ENCODE measurements at places on chromosomes 2 and 18.
A peak's percentile ranks its signal among the peaks of the same experiment; 100 is the strongest.

- no peaks in the 10 kb centered on the region for H3K4me1 ChIP-seq
- H3K36me3 ChIP-seq: no peaks in the 10 kb centered on the region
- no peak overlapping the region for H3K27ac ChIP-seq
- DNase-seq: no peak
- H3K27me3 ChIP-seq: no peaks in the 10 kb centered on the region
These were observed 76.0 kb upstream of the DSG1 start for GRCh38 chr18:31241900-31242409.

GRCh38 chr2:192286093-192286701 lies 91.5 kb upstream of the TMEFF2 start:
- H3K4me1 ChIP-seq: no peaks in the 10 kb centered on the region
- H3K27me3 ChIP-seq: no peaks in the 10 kb centered on the region
- H3K27ac ChIP-seq: no peak overlapping the region
- H3K36me3 ChIP-seq: no peaks in the 10 kb centered on the region
- H3K4me3 ChIP-seq: no peak overlapping the region

DNA sequence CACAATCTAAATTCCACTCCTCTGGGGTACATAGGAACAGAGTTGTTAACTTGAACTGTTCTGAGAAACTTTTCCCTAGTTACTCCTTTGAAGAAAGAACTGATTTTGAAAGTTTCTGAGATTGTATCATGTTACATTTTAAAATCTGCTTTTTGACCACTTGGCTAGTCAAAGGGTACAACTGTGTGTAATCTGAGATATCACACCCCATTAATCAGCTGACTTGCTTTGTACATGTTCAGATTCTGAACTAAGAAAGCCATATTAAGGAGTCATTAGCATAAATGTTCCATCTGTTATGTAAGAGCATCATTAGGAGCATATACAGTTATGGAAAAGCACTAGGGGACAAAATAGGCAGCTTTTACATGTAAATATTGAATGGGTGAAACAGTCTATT lies 3.8 kb upstream of the WDR35 start:
- DNase-seq: no peak
- no peak overlapping the region for H3K27ac ChIP-seq
- peaks cover 14% of the 10 kb centered on the region for H3K4me1 ChIP-seq
- H3K4me3 ChIP-seq: no peak overlapping the region
- no peaks in the 10 kb centered on the region for H3K36me3 ChIP-seq
- H3K27me3 ChIP-seq: peaks cover 11% of the 10 kb centered on the region

DNA sequence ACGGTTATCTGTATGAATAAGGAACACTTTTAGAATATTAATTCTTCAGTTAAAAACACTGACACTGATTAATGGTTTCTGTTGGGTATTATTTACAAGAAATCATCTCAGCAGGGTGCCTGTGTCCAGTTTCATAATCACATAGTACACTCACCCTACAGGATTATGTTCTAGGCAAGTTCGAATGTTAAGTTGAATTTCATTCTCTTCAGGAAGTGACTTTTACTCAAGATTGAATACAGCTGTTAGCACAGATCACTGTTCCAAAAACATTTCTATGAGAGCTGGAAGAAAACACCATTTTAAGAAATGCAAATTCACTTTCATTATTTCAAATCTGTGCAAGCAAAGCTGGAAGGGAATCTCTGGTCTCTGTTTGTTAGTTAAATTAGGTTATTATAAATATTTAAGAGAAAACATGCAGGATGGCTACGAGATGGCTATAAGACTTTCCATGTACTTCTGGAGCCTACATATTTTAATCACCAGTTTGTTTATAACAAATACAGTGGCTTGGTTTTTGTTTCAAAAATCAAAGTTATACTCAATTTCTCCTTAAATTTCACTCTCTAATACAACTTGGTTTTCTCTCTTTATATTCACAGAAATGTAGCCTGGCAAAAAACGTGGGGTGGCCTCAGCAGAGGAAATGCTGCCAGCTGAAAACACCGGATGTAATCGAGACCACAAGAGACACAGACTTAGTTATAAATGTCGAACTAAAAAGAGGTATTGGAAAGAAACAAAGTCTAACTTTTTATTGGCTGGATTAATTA lies 65.8 kb downstream of the RBMS1 start:
- H3K36me3 ChIP-seq: peaks cover 2% of the 10 kb centered on the region
- peak overlapping the region; percentile 46 for H3K27ac ChIP-seq
- H3K4me3 ChIP-seq: peak overlapping the region; percentile 15
- DNase-seq: peak; percentile 54
- peaks cover 17% of the 10 kb centered on the region for H3K4me1 ChIP-seq

All from CD4-positive, alpha-beta T cell (primary cell).